ENCODE measurements at places on chromosomes 16 and 17.

DNA sequence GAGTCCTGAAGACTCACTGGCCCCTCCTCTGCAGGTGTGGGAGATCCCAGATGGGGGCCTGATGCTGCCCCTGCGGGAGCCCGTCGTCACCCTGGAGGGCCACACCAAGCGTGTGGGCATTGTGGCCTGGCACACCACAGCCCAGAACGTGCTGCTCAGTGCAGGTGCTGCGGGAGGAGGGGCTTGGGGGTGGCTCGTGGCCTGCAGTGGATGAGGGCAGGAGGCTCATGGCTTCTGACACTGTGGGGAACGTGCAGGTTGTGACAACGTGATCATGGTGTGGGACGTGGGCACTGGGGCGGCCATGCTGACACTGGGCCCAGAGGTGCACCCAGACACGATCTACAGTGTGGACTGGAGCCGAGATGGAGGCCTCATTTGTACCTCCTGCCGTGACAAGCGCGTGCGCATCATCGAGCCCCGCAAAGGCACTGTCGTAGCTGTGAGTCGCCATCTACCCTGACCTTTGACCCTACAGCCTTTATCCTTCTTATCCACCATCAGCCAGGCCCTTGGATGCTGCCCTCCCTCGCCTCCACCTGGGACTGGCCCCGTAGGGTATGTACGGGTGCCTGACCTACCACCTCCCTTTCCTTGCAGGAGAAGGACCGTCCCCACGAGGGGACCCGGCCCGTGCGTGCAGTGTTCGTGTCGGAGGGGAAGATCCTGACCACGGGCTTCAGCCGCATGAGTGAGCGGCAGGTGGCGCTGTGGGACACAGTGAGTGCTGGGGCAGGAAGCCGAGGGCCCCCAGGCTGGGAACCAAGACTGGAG is 3.6 kb downstream of the CORO1A start:
- peak; percentile 81 for DNase-seq

- no peak for DNase-seq
These were observed 1.9 kb downstream of the FLYWCH1 start for GRCh38 chr16:2913603-2914002.

- no peak for DNase-seq
These were observed 190.4 kb downstream of the USP22 start for GRCh38 chr17:20852239-20852989.

DNA sequence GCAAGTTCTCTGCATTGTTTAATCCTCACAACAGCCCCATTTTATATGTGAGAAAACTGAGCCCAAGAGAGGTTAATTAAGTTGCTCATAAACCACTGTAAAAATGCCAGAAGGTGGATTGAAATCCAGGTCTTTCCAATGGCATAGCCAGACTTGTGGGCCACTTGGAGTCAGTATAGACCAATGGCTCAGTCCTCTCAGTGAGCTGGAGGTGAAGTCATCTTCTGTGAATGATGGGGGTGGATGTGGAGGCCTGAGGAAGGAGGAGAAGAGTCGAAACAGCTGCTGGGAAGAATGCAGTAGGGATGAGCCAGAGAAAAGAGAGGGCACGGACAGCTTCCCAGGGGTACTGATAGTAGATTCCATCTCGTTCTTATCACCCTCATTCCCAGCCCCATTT is 213.4 kb downstream of the SOX9 start:
- no peak for DNase-seq

GRCh38 chr16:2035431-2036199 is 8.9 kb downstream of the NHERF2 start:
- no peak for DNase-seq

GRCh38 chr17:69454051-69454450 is 39.6 kb downstream of the MAP2K6 start:
- no peak for DNase-seq

DNA sequence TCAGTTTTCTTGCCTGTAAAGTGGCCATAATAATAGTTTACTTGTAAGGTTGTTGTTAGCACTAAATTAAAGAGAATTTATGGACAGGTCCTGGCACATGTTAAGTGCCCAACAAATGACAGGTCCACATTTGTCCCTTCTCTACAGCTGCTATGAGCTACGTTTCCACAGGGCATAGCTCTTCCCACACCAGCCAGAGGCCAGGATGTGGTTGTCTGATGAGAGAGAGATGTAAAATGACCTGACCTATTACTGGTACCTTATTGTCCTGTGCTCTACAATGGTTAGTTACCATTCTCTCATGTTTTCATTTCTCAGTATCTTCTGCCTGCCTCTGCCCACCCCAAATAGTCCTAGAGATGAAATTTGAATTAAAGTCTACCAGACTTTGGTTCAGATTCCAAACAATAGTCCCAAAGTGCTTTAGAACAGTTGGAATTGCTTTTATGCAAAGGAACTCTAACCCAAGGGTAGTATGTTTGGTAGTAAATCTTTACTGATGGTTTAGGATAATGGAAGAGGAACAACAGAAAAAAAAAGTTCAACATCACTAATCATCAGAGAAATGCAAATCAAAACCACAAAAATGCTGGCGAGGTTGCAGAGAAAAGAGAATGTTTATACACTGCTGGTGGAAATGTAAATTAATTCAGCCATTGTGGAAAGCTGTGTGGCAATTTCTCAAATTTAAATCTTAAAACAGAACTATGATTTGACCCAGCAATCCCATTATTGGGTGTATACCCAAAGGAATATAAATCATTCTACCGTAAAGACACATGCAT is 57.1 kb upstream of the ANKFN1 start:
- no peak for DNase-seq

DNA sequence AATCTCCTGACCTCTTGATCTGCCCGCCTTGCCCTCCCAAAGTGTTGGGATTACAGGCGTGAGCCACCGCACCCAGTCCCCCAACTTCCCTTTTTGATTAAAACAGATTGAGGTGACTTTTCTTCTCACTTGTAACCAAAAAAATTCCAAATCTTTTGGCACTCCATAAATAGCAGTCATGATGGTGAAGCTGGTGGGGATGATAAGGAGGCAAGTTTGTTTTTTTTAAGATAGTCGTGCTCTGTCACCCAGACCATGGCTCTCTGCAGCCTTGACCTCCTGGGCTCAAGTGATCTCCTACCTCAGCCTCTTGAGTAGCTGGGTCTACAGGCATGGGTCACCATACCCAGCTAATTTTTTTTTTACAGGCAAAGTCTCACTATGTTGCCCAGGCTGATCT is 34.7 kb upstream of the PLCG2 start:
- no peak for DNase-seq

DNA sequence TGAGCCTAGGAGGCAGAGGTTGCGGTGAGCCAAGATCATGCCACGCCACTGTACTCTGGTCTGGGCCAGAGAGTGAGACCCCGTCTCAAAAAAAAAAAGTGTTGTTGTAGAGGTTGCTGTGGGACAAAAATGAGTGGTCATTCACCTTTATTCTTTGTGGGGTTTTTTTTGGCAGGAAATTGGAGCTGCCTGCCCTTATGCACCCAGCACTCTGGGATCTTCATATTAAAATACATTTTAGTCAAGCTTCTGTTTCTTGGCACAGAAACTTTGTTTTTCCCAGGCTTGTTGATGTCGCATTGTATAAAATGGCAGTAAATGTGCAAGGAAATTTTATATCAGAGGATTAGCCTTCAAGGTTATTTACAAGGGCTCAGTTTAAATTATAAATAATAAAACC is 174.3 kb downstream of the FTO start:
- no peak for DNase-seq

GRCh38 chr16:53804467-53804866 is 100.5 kb downstream of the FTO start:
- DNase-seq, result no peak

DNA sequence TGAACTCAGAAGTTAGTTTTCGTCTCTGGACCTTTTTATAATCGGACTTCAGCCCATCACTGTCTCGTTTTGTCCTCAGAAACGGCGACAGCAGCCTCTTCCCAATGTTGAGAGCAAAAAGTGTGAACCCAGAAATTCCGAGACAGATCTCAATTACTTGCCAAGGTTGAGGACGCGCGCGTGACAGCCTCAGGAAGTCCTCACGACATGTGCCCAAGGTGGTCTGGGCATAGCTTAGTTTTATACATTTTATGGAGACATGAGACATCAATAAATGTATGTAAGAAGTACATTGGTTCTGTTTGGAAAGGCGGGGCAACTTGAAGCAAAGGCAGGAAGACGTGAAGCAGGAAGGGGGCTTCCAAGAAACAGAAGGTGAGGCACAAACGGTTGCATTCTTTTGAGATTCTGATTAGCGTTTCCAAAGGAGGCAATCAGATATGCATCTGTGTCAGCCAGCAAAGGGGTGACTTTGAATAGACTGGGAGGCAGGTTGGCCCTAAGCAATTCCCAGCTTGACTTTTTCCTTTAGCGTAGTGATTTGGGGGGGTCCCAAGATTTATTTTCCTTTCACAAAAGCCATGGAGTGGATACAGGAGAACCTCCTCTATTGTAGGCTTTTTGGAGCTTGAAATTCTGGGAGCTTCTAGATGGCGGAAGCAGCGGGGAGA is 583 bp upstream of the ZNF747 start:
- no peak for DNase-seq

DNA sequence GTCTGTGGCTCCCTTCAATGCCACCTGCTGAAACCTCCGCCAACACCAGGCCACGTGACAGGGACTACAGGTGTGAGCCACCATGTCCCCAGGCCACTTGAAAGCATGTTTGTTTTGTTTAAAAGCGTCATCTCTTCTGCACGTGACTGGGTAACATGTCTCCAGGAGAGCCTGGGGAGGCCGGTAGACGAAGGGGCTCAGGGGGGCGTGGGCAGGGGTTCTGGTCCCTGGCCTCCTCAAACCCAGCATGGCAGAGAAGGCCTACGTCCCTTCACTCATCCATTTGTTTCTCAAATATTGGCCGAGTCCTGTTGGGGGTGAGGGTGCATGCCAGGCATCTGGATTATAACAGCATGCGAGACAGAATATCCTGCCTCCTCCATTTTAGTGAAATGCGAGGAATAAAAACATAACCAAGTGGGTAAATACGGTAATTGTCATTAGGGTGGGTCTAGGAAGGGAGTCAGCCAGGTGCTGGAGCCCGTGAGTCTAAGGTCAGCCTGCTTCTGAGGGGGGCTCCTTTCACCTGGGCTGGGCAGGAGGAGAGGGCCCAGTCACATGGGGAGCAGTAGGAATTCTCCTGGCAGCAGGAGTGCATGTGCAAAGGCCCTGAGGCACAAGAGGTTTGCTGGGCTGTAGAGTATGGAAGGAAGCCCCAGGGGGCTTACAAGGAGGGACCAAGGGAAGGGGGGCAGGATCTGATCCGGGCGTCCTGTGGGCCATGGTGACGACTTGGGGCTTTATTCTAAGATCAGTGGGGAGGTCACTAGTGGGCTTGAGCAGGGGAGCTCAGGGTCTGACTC is 26.8 kb upstream of the CIBAR2 start:
- DNase-seq, result no peak

DNA sequence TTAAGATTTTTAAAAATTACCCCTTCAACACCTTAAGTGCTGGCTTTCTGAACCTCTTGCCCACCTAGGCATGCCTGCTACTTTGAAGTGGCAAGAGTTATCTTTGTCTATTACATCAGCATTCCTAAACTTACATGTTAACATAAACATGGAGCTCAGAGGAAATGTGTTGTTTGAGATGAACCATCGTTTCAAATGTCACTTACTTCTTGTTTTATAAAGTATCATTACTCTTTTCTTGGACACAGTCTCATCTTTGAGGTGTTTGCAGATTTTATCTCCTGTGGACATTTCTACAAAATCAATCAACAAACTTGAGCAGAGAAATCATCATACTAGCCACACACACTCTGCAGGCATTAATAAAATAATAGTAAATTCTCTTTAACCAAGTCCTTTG is 184.9 kb downstream of the WWOX start:
- no peak for DNase-seq

DNA sequence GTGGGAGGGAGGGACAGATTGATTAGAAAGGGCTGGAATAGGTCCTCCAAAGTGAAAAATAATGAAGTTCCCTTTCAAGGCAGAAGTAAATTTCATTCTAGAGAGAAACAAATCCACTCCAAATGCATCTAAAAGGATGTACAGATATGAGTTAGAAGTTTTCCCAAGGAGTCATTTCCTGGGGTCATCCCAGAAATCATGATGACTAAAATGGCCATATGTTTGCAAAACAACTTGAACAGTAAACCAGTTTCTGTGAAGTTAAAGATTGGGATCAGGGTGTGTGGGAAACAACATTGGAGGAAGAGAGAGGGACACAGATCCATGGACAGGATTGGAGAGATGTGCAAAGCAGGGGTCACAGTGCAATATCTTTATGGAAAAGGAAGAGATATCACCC is 32.5 kb upstream of the ARHGAP44 start:
- DNase-seq, result no peak

DNA sequence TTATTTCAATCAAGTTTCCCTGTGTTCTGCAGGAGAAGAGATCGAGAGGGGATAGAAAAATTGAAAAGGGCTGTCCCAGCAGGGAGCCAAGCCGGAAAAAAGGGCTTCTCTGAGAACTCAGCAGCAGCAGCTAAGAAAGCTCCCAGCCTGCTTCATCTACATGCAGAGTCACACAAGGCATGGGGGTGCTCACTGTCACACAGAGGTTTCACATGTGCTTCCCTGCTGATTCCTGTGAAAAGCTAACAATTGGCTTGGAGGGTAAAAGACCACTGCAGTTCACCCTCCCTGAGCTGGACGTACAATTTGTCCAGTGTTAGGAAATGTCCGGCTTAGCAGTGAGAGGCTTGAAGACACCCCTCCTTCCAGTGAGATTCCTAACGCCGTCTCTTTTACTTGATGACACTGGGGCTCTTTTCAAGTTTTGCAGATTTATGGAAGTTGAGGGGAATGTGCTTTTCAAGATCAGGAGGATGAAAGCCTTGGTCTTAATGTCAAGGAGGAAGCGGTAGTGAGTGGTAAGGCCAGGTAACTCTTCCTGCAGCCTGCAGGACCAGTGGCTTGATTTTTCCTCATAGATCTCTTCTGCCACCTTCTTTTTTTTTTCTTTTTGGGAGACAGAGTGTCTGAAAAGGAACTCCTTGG is 85.6 kb downstream of the WNT3 start:
- no peak for DNase-seq

- no peak for DNase-seq
These were observed 4.7 kb downstream of the VASN start for GRCh38 chr16:4376126-4376892.

DNA sequence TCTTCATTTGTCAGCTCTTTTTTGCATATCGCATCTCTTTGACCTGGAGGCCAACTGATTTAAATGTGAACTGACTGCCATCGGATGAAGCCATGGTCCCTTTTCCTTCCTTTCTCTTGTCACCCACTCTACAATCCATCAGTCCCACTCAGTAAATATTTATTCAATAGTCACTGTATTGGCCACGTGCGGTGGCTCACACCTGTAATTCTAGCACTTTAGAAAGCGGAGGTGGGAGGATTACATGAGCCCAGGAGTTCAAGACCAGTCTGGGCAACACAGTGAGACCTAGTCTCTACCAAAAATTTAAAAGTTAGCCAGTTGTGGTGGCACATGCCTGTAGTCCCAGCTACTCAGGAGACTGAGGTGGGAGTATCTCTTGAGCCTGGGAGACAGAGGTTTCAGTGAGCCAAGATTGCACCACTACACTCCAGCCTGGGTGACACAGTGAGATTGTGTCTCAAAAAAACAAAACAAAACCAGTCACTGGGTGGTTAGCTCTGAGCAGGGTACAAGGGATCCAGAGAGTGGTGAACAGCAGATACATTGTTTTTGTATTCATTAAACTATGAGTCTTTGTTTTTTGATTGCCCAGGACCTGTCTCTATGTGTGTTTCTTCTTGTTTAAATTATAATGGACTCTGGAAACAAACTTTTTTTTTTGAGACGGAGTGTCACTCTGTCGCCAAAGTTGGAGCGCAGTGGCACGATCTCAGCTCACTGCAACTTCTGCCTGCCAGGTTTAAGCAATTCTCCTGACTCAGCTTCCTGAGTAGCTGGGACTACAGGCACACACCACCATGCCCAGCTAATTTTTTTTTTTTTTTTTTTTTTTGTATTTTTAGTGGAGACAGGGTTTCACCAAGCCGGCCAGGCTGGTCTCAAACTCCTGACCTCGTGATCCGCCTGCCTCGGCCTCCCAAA is 6.9 kb downstream of the PHAF1 start:
- DNase-seq, result no peak

Measured in stimulated activated CD8-positive, alpha-beta memory T cell treated with anti-CD3 and anti-CD28 coated beads, Interleukin-4, amount 100 ng/mL, for 24 hours (primary cell).